Inflammatory macrophage (primary cell): ENCODE measurements at places on chromosomes 6 and 20.

- DNase-seq: no peak
These were observed 145.6 kb downstream of the TASP1 start for GRCh38 chr20:13493143-13493542.

- DNase-seq: no peak
These were observed 40.9 kb downstream of the QRSL1 start for GRCh38 chr6:106670236-106670635.

DNA sequence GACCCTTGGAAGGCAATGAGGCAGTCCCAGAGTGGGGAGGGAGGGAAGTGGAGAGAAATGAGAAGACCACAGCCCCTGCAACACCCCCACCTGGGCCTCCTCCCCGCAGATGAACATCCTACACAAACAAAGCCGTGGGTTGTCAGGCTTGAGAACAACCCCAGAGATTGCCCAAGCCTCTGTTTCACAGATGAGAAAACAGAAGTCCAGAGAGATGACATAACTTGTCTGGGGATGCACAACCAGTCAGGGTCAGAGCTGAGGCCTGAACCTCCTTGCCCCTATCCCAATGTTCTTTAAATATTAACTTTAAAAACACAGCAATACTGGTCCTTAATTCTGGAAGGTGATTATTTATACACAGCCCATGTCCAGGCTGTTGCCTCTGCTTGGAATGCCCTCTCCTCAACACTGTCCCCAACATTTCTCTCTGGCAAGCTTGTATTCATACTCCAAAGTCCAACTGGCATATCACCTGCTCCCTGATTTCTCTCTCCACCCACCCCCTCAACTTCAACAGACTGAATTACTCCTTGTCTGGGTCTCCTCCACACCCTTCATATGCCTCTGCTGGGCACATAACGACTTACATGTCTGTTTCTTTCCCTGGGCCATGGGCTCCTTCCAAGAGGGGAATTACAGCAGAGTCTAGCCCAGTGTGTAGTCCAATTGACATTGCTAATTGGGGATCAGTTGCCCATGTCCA, 135.5 kb upstream of the LRFN2 start:
- DNase-seq: peak; percentile 68

DNA sequence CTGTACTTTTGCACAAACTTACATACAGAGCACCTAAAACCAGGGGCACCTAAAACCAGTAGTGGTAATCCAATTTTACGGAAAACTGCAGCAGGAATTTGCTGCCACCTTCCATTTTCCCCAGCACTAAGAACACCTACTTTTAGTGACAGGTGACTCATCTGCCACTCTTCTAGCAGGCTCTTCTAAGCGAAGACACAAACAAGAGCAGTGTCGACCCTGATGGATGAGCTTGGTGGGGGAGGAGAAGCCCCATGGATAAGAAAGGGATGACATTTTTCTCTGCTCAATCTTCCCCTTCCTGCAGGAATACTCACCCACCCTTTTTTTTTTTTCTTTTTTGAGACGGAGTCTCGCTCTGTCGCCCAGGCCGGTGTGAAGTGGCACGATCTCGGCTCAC, 116.9 kb downstream of the GMPR start:
- no peak for DNase-seq

GRCh38 chr6:41763470-41763869, 16.2 kb downstream of the FRS3 start:
- DNase-seq: peak; percentile 79

DNA sequence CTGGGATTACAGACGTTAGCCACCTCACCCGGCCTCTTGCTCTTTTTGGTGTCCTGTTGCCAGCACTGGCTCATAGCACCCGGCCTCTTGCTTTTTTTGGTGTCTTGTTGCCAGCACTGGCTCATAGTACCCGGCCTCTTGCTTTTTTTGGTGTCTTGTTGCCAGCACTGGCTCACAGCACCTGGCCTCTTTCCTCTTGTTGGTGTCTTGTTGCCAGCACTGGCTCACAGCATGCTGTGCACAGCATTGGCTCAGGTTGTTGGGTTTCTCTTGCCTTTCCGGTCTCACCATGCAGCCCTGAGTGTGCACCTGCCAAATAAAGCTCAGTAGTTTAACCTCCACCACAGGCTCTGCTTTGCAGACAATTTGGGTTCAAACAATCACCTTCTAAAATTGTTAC, 208.2 kb downstream of the THBS2 start:
- DNase-seq: no peak

- no peak for DNase-seq
These were observed 59.5 kb downstream of the UTRN start for GRCh38 chr6:144344646-144345045.

DNA sequence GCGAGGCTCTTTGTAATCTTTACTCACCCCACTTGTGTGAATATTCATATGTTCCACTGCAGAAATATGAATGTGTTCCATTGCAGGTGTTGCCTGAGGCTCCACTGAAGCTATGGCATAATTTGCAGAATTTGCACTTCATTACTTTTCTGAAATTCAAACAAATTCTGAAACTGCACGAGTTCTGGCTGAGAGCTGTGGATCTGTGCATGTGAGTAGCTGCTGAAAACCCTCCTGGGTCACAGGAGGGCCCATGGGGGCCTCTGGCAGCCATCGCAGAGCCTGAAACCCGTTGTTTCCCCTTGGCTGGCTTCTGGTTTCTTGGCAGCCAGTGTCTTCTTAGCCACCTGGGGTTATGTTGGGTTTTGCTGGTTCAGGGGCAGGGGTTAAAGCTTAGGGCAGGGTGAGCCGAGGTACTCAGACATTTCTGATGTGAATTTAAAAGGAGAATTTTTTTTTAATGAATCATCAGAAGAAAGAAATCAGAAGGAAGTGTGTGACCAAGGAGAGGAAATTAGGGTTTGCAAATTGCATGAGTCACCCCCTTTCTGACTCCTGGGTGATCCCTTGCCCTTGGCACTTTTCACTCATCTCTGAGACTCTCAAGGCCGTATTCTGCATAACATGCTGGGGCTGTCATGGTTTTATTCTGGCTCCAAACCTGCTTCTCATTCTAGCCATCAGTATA, 40.6 kb downstream of the TOX2 start:
- peak; percentile 58 for DNase-seq

DNA sequence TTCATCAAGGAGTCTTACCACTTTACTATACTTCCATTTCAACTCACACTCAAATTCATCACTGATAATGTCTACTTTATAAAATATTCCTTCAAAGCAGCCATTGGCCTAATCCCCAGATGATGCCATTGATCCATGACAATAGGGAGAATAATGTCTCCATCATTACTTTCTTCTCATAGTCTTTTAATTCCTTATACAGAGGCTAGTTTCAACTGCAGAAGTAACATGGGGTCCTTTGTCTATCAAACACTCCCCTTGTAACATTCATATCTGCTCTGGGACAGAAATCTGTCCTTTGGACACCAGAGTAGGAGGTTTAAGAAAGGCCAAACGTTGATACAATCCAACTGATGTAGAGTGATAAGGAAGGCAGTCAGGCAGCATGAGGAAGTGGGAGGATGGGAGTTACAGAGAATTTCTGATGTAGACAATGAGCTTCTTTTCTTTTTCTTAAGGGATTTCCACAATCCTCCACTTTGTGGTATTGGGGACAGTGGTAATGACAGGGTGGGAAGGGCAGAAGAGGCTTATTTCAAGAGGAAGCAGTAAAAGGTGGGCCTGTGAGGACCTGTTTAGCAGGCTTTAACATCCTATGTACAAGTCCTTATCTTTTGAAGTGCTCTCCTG, 18.9 kb upstream of the HLA-DOA start:
- peak; percentile 41 for DNase-seq

DNA sequence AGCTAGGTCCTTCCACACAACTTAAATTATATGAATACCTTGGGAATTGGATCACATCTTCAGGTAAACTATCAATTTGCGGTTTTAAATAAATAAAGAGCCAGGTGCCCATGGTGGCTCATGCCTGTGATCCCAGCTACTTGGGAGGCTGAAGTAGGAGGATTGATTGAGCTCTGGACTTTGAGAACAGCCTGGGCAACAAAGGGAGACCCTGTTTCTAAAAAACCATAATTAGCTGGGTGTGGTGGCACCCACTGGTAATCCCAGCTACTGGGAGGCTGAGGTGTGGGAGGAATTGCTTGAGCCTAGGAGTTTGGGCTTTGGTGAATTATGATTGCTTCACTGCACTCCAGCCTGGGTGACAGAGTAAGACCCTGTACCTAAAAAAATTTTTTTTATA, 3.4 kb downstream of the GMNN start:
- DNase-seq: no peak

DNA sequence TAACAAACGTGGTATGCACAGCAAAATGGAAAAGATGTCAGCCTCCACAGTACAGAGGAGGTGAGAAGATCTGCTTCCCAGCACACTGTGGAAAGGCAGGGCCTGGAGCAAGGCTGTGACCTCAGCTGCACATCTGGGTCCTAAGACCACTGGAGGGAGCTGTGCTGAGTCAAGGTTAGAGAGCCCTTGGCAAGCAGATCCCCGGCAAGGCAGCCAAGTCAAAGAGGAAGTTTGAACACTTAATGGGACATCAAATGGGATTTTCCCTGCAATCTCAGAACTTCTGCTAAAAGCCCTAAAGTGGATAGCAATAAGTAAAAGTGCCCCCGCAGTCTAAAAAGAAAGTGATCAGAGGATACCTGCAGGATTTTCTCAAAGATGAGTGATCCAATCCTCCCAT, 39.5 kb downstream of the UNC5CL start:
- DNase-seq: peak; percentile 91

DNA sequence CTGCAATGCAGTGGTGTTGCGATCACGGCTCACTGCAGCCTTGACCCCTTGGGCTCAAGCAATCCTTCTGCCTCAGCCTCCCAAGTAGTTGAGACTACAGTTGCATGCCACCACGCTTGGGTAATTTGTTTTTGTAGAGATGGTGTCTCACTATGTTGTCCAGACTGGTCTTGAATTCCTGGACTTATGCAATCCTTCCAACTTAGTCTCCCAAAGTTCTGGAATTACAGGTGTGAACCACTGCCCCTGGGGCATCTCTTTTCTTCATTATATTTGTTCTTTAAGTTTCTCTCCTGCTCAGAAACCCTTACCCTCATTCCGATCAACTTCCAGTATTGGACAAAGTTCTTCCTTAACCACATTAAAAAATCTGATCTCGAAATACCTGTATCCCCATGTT, 44.7 kb upstream of the DEK start:
- no peak for DNase-seq

DNA sequence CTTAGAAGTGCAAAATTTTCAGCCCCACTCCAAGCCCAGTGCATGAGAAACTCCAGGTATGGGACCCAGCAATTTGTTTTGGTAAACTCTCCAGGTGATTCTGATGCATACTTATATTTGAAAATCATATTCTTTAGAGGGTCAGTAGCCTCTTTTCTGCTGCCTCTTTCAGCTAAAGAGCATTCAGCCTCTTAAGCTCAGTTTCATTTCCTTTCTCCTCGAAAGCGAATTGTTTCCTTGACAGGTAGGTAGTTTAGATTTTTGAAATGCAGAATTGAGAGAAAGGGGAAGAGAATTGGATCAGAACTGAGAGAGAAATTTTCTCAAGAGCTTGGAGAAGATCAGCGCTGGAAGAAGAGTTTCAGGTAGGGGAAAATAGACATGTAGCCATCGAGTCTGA, 995.8 kb upstream of the FLRT3 start:
- DNase-seq: no peak

DNA sequence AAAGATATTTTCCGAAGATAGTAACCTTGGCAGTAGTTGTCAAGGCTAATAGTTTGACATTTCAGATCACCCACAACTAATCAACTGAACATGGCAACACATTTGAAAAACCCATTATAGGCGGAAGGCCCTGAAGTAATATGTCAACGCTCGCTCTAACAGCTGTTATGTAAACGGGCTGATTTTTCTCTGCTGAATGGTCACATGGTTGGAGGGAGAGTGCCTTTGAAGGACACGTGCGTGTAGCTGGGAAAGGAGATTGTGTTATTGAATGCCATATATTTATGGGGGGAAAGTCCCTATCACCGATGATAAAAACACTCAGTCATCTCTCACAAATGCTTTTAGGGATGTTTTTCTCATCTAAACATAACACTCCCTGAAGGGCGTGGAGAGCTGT, 160.0 kb upstream of the RALGAPA2 start:
- DNase-seq: no peak

DNA sequence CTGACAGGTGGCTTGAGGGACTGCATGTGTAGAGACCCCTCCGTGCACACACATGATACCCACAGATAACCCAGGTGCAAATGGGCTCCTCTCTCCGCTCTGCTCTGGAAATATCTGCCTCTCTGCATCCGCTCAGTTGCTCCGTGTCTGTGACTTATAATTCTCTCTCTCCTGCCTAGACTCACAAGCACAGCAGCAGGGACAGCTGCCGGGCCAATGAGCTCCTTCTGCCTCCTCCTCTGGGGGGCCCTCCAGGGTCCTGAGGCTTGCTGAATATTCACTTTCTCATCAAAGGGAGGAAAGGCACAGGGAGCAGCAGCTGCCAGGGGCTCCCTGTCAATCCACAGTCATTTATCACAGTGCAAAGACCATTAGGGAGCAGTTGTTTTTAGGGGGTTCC, 24.1 kb downstream of the LRFN2 start:
- DNase-seq: no peak

GRCh38 chr6:163759542-163759941, 345.0 kb downstream of the QKI start:
- no peak for DNase-seq

GRCh38 chr20:1887321-1887720, 7.9 kb upstream of the SIRPA start:
- DNase-seq: no peak

- no peak for DNase-seq
These were observed 344.7 kb downstream of the CDC5L start for GRCh38 chr6:44732243-44732642.

- DNase-seq: no peak
These were observed 206.8 kb upstream of the PLCB4 start for GRCh38 chr20:8862092-8862491.

DNA sequence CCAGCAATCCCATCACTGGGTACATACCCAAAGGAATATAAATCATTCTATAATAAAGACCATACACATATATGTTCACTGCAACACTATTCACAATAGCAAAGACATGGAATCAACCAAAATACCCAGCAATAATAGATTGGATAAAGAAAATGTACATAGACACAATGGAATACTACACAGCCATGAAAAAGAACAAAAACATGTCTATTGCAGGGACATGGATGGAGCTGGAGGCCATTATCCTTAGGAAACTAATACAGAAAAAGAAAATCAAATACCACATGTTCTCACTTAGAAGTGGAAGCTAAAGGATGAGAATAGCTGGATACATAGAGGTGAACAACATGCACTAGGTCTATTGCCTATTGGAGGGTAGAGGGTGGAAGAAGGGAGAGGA, 674.6 kb downstream of the PHF3 start:
- no peak for DNase-seq

- no peak for DNase-seq
These were observed 1272.0 kb downstream of the HACE1 start for GRCh38 chr6:103587722-103588121.

DNA sequence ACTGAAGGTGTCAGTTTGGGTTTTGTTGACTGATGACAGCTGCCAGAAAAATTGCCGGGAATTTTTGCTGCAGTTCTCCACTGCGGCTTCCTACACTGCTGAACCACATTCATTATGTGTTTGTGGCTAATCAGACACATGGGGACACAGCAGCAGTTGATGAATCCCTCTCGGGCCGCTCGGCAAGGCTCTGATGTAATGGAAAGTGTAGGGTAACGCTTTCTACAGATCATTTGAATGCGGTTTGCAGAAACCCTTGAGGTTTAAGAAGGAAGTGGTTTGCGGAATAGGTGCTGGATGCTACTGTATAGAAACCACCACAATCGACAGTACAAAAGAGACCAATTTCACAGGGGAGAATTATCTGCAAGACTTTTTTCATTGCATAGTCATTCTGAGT, 138.7 kb upstream of the SASH1 start:
- peak; percentile 53 for DNase-seq
